ENCODE measurements at places on chromosomes 6 and 20. TPM values are rescaled to one million over a fixed set of nuclear protein-coding genes. Genes with fewer than 3 reads are reported as not detected.

DNA sequence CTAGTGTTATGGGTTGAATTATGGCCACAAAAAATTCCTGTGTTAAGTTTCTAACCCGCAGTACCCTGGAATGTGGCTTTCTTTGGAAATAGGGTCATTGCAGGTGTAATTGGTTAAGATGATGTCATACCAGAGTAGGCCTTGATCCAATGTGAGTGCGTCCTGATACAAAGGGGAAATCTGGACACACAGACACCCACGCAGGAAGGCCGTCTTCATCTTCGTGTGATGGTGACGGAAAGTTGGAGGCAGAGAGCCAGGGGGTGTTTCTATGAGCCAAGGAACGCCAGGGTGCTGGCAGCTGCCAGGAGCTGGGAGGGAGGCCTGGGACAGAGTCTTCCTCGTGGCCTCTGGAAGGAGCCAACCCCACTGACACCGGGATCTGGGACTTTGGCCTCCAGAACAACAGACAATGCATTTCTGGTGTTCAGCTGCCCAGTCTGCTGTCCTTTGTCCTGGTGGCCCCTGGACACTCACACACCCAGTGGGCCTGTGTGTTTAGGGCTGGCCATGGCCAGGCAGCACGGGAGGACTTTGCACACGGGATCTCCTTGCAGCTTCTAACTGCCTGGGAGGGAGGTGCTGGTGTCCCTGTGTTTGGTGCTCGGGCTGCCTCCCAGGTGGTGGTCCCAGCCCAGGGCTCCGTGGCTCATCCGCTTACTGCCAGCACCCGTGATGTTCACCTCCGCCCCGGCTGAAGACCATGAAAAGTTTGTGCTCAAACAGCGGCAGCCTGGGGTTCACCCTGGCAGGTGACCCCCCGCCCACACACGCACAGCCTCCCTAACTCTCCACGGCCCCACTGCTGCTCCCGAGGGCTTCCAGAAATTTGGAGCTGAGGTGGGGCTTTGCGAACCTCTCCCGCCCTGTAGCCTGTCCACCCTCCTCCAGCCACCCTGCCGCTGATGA lies 53.4 kb upstream of the GATA5 start:
- DNase-seq = no peak

- no peak for DNase-seq
Measured at GRCh38 chr6:39882531-39882899, 51.7 kb downstream of the MOCS1 start.

DNA sequence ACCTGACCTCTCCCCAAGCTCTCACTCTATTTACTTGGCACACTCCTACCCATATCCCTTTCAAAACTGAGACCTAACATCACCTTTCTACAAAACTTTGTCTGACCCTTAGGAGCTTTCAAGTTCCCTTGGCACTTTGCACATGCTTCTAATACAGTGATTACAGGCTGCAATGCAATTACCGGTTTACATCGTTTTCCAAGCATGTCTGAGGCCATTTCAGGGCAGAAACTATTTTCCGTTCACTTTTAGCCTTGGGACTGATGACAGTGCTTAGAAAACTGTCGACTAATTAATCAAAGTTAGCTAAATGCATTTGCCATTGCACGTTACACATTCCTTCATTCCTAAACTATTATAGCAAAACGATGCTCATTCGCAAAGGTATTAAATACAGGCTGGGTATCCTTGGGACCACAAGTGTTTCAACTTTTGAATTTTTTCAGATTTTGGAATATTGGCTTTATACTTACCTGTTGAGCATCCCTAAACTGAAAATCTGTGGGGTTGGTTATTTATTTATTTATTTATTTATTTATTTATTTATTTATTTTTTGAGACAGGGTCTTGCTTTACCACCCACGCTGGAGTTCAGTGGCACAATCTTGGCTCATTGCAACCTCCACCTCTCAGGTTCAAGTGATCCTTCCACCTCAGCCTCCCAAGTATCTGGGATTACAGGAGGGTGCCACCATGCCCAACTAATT lies 3.3 kb downstream of the RARS2 start:
- DNase-seq = no peak

GRCh38 chr6:56644366-56644765 lies 1.7 kb upstream of the DST start:
- DNase-seq = no peak

- DNase-seq = peak; percentile 33
Measured at GRCh38 chr6:25963426-25964123, 973 bp downstream of the TRIM38 start.

The MAP3K4 gene
- 26.2 TPM for total RNA-seq

DNA sequence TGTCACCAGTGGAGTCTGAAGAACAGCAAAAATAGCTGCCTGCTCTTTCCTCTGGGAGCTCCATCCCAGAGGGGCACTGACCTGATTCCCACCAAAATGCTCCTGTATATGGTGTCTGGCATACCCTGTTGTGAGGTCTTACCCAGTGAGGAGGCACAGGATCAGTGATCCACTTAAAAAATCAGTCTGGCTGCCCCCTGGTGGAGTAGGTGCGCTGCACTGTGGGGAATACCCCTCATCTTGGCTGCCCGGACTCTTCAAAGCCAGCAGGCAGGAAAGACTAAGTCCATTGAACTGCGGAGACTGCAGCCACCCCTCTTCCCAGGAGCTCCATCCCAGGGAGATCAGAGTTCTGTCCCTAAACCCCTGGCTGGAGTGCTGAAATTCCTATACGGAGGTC lies 230.9 kb upstream of the HTR1E start:
- no peak for DNase-seq

The THBS2 gene
- total RNA-seq = 10.9 TPM

The CARMIL1 gene
- total RNA-seq = 71.7 TPM

GRCh38 chr6:141744971-141745370 lies 387.8 kb upstream of the GJE1 start:
- DNase-seq = no peak

The SOBP gene
- 15.8 TPM for total RNA-seq

DNA sequence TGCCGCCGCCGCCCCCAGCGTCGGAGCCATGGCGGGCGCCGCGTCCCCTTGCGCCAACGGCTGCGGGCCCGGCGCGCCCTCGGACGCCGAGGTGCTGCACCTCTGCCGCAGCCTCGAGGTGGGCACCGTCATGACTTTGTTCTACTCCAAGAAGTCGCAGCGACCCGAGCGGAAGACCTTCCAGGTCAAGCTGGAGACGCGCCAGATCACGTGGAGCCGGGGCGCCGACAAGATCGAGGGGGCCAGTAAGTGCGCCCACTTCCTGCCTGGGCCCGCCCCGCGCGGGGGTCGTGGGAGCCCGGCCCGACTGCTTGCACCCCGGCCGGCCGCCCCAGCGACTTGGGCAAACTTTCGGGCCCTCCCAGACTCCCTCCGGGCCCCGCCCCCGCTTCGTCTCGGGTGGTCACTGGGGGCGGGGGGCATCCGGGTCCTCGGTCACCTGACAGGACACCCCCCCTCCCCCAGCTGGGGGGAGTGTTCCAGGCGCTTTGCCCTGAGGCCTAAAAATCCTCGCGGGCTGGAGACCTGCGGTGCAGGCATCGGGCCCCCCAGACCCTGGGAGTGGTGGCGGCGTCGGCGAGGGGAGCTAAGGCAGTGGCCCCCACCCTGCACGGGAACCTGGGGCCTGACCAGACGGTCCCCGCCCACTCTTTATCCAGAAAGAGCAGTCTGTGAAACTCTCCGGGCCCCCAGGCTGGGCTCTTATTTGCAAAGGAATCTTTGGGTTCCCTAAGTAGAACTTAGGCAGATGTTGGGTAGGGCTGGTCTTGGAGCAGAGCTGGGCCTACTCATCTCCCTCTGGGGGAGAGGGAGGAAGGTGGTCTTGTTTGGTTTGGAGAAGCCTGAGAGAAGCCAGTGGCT lies 501 bp downstream of the PLCG1 start:
- peak; percentile 40 for DNase-seq

DNA sequence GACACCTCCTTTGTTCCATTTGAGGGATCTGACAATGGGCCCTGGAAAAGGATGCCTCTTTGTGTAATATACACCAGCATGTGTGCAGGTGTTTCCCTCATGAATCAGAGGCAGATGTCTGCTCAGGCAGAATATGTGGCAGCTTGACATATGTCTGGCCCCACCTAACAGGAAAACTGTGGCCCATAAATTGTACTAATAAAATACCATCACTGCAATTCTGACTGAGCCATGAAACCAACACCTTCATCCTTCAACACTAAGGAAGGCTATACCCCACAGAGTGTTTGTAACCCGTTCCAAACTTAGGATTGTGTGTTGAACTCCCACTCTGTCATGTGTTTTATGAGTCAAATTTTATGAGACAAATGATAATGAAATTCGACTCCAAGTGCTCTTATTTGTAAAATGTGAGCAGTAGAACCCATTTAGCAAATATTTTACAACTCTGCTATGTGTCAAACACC lies 22.7 kb downstream of the LAMA4 start:
- no peak for DNase-seq

- no peak for DNase-seq
Measured at GRCh38 chr6:37134036-37134395, 35.9 kb upstream of the PIM1 start.

DNA sequence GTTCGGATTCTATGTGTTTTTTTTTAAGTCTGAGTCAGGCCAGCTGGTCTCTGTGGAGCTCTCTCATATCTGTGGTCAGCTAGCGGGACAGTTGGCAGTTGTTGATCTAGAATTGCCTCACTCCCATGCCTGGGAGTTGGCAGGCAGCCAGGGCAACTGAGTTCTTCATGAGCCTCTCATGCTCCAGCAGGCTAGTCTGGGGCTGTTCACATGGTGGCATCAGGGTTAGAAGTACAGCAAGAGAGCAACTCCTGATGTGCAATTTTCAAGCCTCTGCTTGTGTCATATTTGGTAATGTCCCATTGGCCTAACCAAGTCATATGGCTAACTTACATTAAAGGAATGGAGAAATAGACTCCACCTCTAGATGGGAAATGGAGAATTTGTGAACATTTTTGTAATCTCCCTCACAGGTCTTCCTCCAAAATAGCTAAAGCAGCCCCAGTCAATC lies 6.7 kb upstream of the IFT52 start:
- DNase-seq = no peak

DNA sequence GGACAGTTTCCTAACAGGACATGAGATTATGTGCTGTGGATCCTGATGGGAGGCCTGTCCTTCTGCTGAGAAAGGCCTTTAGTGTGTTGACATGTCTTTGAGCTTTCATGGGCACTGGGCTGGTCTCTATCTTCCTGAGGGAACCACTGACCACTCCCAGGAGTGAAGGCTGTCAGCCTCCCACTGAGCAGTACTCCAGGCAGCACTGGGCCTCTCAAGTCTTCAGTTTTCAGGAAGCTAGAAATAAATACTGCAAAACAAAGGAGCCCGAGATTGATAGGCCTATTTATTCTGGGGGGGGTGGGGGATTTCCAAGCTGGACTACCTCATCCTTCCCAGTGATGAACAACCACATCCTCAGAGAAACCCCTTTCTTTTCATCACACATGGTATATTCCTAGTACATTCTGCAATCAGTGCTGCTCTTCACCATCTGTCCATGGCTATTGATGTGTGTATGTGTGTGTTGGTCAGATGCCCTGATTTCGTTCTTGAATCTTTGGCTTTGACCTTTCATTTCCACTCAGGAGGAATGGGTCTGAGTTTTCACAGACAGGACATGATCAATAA lies 180.9 kb upstream of the SPTLC3 start:
- DNase-seq = no peak

- no peak for DNase-seq
Measured at GRCh38 chr6:11272491-11273192, 40.2 kb upstream of the NEDD9 start.

The ZFAND3 gene
- total RNA-seq = 89.1 TPM

The ZNF322 gene
- 25.2 TPM for total RNA-seq

DNA sequence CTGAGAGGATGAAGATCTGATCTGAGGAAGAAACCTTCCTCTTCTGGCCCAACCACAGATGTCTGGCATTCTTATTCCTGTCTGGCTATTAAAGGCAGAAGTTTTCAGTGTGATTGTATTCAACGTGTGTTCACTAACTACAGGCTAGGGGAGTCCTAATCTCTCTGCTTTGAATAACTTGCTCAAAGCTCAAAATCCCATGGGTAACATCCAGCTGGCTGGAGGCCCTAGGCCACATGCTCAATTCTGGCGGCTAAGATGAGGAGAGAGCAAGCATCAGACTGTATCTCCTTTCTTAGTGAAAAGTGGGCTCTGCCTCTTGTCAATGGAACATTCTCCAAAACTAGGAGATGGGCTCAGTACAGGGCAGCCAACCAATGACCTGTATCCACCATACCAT lies 478.0 kb downstream of the KIF16B start:
- no peak for DNase-seq

DNA sequence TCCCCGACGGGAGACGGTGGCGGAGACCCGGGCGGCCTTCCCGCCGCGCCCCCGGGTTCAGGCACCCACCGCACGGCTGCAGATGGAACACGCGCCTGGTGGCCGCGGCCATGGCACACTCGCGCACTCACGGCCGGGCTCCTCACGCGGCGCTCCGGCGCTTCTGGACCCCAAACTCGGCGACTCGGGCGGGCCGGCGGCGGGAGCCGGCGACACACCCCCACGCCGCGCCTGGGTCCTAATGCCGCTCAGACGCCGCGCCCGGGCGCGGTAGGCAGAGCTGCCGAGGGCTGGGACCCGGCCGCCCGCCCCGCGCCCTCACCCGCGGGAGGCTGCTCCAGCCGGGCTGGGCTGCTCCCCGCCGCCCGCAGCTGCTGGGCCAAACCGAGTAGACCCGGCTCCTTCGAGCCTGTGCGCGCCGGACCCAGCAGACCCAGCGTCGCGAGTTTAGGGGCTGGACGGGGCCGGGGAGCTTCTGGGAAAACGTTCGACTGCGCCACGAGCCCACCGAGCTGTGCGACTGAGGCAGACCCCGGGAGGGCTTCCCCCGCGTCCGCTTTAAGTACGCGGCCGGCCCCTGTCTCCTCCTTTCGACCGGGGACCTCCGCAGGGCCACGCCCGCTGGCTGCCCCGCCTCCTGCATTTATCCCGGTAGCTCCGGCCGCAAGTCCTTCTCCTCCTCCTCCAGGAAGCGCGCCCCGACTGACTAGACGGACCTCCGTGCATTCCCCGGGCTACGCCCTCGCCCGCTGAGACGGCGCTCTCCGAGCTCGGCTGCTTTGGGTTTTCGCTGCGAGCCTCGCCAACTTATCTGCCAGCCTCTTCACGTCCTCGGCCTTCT lies at the start of gene SLC4A11:
Gene SLC4A11 (minus strand): TSS at position 165 of the 841 bp plus-strand sequence. CDS start 53 bp downstream, at position 112.
- peak; percentile 58 for DNase-seq

DNA sequence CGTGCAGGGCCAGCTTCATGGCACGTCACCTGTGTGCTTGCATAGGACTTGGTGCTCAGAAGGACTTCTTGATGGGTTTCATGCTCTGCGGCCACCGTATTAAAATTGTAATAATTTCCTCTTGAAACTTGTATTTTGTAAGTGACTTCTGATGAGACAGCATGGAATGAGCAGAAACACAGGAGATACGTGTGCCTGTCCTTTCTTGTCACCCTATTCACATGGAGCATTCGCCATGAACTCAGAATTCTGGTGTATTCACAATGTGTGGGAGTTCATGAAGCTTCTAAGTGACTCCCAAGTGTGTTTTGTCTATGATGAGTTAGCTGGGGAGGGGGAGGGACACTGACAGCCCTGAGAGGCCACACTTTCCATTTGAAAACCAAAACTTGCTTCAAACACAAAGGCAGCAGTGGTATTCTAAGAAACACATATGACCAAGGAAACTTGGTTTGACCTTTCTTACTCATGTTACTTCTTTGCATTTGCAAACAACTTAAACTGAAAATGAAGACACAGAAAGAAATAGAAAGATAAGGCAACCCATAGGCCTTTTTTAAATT lies 92.1 kb upstream of the NEDD9 start:
- DNase-seq = no peak

GRCh38 chr6:147285087-147285855 lies 81.1 kb downstream of the STXBP5 start:
- no peak for DNase-seq

Data from prostate gland (tissue), 2 donors.